ENCODE measurements at places on chromosomes 1 and 21.

DNA sequence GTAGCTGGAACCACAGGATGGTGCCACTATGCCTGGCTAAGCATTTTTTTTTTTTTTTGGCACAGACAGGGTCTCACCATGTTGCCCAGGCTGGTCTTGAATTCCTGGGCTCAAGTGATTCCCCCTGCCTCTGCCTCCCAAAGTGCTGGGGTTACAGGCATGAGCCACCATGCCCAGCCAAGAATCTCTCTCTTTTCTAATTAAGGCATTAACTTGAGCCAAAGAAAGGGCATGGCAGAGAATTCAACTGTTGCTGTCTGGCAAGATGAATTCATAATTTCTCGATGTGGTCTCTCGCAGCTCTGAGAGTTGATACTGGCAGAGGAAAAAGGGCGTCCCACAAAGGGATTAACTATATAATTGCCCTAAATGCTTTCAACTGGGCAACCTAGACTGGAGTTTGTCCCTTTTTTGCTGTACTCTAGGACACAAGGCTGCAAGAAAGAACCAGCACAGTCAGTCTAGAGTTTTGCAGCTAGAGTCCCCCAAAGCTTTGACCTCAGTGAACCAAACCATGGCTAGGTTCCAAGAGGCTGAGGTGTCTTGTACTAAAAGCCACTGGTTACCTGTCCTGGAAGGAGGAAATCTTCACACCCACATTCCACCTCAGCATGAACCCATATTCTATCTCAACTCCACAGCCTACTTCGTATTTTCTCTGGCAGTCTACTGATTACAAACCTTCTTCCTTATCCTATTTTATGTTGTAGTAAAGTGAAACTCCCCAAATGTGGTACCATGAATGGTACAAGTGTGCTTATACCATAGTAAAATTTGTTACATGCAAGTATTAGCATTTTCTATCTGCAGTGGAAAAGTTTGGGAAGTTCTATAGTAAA is 51.2 kb downstream of the OPTC start:
- DNase-seq, result no peak

DNA sequence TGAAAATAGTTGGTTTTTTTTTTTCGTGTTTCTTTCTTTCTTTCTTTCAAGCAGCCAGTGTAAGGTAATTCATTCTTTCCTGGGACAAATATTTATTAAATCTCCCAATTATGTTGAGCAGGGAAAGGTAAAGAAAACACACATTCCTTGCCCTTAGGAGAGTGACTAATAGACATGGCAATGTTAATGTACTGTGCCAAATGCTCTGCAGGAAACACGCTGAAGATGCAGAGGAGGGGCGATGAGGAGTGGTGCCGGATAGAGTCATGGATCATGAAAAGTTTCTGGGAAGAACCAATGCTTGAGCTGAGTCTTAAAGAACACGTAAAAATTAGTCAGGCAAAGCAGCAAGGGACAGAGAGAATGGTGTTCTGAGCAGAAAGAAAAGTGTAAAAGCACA is 199.2 kb downstream of the DNM3 start:
- no peak for DNase-seq

- no peak for DNase-seq
Observed at GRCh38 chr21:38494703-38495102, 3.6 kb downstream of the ERG start.

- DNase-seq, result no peak
Observed at GRCh38 chr1:15895233-15895632, 47.7 kb downstream of the SPEN start.

DNA sequence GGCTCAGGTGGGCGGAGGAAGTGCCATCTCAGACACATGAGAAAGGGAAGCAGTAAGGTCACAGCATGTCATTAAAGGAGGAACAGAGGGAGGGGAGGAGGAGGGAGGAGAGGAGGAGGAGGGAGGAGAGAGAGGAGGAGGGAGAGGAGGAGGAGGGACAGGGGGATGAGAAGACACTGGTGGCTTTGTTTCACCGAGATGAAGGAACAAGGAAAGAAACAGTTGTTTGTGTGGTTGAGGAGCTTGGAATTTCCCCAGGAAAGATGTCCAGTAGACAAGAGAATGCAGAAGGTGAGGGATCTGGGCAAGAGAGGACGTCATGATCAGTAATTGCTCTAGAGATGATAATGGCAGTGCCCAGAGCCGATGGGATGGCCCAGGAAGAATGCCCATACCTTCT is 97.7 kb downstream of the AJAP1 start:
- no peak for DNase-seq

- DNase-seq, result no peak
Observed at GRCh38 chr1:80639777-80640533, 1160.8 kb upstream of the ADGRL2 start.

GRCh38 chr1:234975122-234975940 is 153.3 kb downstream of the TOMM20 start:
- no peak for DNase-seq

- no peak for DNase-seq
Observed at GRCh38 chr1:178689769-178690168, 35.3 kb upstream of the RALGPS2 start.

GRCh38 chr1:209405183-209405814 is 178.2 kb upstream of the CAMK1G start:
- DNase-seq, result no peak

GRCh38 chr1:1567891-1568291 is 6.8 kb downstream of the SSU72 start:
- DNase-seq, result no peak

DNA sequence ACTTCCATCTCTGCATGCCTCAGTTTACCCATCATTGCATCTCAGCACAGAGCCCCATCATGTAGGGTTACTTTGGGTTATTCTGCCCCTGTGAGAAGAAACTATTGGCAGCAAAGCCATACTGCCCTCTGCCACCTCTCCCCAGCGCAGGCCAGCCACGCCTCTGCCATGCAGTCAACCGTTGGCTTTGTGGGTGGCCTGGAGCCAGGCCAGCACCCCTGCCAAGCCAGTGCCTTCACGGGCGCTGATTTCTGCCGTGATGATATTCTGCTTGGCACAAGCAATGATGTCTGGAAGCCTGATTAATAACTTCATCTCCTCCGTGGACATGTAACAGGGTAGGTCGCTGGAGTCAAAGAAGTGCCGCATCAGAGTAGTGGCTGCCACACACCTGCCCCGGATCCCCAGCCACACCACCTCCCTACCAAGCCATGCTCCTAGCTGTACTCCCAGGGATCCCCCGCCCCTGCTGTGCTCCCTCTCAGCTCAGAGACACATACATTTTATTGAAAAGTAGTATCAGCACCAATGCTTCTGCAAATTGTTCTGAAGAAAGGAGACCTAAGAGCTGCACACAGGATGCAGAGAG is 15.0 kb upstream of the CEP85 start:
- no peak for DNase-seq

- DNase-seq, result peak; percentile 22
Observed at GRCh38 chr1:8217011-8217711, 100.8 kb upstream of the SLC45A1 start.

- no peak for DNase-seq
Observed at GRCh38 chr1:171231326-171231725, 17.0 kb upstream of the FMO1 start.

DNA sequence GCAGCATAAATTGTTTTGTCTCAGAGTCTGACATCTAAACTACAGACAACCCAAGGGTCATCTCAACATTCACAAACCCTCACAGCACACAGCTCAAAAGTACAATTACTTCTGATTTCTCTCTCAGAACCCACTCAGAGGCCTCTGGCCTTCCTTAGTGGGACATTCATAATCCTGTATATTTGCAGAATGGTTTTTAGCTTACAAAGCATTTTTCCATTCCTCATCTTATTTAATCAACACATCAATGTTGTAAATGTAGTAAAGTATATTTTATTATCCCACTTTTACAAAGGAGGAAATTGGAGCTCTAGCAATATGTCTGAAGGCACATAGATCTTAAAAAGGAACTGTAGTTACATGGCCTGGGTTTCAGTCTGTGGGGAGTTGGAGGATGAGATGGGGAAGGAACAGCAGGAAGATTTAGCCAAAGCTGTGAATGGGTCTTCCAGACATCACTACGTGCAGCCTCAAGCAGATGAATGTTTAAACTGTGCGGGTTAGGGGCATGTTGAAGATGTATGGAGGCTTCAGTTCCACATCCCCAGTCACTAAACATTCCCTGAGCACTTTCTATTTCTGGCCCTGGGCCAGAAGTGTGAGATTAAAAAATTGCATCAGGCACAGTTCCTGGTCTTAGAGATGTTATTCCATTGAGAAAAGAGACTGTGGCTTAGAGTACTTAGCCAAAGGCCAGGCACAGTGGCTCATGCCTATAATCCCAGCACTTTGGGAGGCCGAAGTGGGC is 13.3 kb downstream of the AKNAD1 start:
- no peak for DNase-seq

GRCh38 chr1:106956721-106957120 is 99.8 kb upstream of the PRMT6 start:
- DNase-seq, result no peak

GRCh38 chr1:50873458-50874187 is 86.4 kb downstream of the FAF1 start:
- no peak for DNase-seq

GRCh38 chr21:38712664-38713063 is 93.1 kb upstream of the ETS2 start:
- DNase-seq, result no peak

- DNase-seq, result no peak
Observed at GRCh38 chr1:243582326-243582725, 267.7 kb downstream of the AKT3 start.

- no peak for DNase-seq
Observed at GRCh38 chr1:6975331-6976043, 190.2 kb downstream of the CAMTA1 start.

DNA sequence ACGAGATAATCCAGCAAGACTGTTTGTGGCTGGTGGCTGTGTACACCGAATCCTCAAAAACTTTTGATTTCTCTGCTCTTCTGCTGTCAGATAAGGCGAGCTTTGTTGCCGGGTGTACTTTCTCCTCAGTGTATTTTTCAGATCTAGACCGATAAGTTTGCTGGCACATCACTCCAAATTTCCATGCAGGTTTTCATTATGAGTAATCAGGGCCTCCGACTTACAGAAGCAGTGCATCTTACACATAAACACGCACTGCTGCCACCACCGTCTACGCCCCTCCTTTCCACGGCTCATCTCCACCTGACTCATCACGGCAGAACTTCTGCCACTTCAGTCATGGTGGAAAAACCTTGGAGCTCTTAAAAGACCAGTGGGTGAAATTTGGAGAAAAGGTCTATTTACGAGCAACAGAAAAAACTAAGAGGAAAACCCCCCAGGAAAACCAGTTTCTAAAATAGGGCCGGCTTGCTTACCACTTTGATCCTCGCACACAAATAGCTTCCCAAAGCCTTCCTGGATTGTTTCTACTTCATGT is 7.7 kb downstream of the ZBTB21 start:
- no peak for DNase-seq

DNA sequence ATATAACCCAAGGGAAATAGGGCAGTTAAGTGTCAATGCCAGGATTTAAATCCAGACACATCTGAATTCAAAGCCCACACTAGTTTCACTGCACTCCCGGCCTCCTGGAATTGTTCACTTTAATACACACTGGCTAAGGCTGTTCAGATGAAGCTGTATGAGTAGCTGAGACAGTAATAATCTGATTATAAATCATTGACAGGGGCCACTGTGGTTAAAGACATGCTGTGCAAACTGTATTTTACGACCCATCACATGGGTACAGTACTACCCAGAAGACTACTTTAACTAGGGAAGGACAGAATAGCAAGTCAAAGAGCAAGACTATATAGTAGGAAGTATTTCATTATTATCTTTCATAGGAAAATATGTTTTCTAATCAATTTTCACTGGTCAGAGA is 16.1 kb upstream of the NTNG1 start:
- DNase-seq, result no peak

DNA sequence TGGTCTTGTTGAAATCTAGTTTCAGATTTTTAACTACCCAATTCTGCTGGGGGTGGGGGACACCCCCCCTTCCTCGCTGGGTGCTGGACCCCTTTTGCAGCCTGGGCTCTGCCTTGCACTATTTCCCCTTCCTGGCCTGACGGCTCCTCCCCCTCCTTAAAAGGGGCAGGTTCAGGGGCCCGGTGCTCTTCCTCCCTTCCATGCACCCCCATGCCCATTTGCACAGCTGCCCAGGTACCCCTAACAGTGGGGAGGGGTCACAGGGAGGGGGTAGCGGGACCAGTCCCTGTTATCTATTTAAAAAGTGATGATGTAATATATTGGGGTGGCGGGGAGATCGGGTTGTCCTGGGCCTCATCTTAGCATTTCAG is 15.3 kb downstream of the ZBTB7B start:
- DNase-seq, result no peak

DNA sequence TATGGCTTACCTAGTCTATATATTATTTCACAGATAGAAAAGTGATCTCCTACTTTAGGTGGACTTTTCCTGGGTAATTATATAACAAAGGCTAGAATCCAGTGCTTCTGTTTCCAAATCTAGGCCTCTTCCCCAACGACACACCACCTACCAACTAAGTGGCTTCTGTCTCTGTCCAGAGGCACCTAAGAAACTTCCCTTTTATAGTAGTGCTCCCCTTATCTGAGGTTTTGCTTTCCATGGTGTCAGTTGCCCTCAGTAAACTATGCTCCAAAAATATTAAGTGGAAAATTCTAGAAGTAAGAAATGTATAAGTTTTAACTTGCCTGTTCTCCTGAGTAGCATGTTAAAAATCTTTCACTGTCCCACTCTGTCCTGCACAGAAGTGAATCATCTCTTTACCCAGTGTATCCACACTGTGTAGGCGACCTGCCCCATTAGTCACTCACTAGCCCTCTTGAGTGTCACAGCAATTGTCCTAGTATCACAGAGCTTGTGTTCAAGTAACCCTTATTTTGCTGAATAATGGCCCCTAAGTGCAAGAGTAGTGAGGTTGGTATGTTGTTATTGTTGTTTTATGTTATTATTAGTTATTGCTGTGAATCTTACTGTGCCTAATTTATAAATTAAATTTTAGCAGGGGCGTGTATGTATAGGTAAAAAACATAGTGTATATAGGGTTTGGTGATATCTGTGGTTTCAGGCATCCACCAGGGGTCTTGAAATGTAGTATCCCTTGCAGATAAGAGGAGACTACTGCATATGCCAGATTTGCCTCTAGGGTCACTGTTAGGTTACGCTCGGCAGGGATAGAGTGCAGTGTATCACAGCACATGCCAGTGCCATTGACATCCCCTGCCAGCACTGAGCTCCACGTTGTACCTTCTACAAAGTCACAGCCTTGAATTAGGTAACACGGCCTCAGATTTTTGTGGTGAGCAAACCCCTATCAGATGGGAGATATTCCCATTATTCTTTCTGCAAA is 14.7 kb upstream of the CD53 start:
- DNase-seq, result no peak

GRCh38 chr1:6392809-6393399 is 663 bp downstream of the ACOT7 start:
- no peak for DNase-seq

GRCh38 chr1:201788296-201788695 is 40.7 kb upstream of the IPO9 start:
- DNase-seq, result no peak

- no peak for DNase-seq
Observed at GRCh38 chr1:221794079-221794670, 52.3 kb upstream of the DUSP10 start.

GRCh38 chr1:231931146-231931545 is 304.6 kb downstream of the DISC1 start:
- DNase-seq, result no peak

- no peak for DNase-seq
Observed at GRCh38 chr21:32592929-32593502, 7.7 kb upstream of the TCP10L start.
